ENCODE measurements at places on chromosomes 1 and 21.

DNA sequence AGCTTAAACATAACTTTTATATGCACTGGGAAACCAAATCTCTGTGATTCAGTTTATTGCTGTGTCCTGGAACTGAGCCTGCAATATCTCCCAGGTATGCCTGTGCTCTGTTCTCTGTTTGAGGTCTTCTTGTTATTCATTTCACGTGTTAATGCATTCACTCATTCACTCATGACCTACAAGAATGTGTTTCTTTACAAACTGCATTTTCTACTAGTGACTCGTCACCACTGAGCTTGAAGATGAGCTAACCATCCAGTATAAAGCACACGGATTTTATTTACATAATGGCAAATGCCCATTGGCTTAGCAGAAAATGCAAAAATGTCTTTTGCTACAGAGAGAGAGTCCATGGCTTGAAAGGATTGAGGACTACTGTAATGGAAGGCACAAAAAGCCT is 75.0 kb upstream of the DUSP10 start:
- DNase-seq: no peak

DNA sequence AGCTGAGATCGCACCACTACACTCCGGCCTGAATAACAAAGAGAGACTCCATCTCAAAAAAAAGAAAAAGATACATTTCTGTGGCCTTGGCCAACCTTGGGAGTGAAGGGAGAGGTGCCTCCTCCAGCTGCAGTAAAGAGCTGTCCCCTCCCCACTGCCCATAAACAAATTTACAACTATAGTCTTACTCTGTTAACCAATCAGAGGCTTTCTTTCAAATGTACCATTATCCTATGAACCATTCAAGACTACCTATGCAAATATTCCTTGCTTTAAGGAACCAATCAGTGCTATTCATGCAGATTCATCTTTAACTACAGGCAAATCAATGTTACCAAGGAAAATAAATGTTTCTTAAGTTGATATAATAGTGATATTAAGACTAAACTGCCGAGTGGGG is 1.0 kb downstream of the CELA2B start:
- no peak for DNase-seq

- no peak for DNase-seq
These were observed 16.0 kb downstream of the ELK4 start for GRCh38 chr1:205615789-205616188.

GRCh38 chr1:41101950-41102607 is 80.6 kb upstream of the SLFNL1 start:
- DNase-seq: no peak

DNA sequence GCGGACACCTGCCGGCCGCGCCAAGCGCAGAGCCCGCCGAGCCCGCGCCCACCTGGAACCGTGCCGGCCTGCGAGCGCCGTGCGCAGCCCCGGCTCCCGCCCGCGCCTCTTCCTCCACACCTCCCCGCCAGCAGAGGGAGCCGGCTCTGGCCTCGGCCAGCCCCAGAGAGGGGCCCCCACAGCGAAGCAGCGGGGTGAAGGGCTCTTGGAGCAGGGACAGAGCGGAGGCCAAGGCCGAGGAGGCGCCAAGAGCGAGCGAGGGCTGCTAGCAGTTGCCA is 50.1 kb upstream of the KRTAP19-8 start:
- DNase-seq: no peak

- DNase-seq: no peak
These were observed 10.0 kb downstream of the LRRC40 start for GRCh38 chr1:70195342-70195741.

- DNase-seq: no peak
These were observed 422.1 kb downstream of the PLPP3 start for GRCh38 chr1:56156971-56157876.

DNA sequence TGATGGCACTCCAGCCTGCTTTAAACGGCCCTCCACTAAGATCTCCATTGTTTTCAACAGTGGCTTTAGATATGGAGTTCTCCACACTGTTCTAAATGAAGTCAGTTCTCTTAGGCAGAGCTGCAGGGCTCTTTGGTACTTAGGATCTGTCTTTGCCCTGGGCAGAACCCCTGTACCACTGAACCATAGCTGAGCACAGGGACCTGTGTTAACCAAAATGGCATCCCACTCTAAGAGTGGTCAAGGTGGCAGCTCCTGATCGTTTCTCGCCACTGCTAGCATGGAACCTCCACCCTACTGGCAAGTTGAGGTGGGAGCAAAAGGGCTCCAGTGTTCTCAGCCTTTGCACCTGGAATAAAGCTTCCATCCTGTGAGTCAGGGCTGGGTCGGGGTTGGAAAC is 186.7 kb downstream of the TM2D1 start:
- no peak for DNase-seq

GRCh38 chr21:35084869-35085268 is 35.8 kb upstream of the RUNX1 start:
- DNase-seq: no peak

DNA sequence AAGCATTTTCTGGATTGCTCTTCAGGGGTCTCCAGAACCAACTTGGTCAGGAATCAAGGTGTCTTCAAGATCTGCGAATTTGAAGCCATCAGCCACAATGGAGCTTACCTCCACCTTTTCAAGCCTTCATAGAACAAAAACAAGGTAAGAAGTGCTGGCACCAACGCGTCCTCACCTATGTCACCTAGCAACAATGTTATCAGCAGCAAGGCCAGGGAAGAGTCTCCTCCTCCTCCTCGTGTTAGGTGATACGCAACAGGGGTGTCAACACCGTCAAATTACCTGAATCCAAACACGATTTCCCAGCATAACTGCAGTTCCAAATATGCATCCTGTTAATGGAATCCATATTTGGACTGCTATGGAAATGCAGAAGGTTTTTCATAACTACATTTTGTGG is 4.1 kb upstream of the TIAM1 start:
- DNase-seq: no peak

- DNase-seq: no peak
These were observed 10.7 kb upstream of the FCER1A start for GRCh38 chr1:159291424-159291823.

- no peak for DNase-seq
These were observed 930 bp downstream of the DHCR24 start for GRCh38 chr1:54885807-54886723.

GRCh38 chr1:33334081-33334552 is 13.2 kb upstream of the A3GALT2 start:
- no peak for DNase-seq

DNA sequence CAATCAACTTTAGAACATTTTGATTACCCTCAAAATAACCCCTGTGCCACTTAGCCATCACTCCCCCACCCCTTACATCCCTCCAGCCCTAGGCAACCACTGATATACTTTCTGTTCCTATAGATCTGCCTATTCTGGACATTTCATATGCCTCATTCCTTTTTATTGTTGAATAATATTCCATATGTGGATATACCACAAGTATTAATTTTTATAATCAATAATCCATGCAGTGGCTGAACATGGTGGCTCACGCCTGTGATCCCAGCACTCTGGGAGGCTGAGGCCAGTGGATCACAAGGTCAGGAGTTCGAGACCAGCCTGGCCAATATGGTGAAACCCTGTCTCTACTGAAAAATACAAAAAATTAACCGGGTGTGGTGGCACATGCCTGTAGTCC is 20.1 kb upstream of the MED18 start:
- DNase-seq: no peak

DNA sequence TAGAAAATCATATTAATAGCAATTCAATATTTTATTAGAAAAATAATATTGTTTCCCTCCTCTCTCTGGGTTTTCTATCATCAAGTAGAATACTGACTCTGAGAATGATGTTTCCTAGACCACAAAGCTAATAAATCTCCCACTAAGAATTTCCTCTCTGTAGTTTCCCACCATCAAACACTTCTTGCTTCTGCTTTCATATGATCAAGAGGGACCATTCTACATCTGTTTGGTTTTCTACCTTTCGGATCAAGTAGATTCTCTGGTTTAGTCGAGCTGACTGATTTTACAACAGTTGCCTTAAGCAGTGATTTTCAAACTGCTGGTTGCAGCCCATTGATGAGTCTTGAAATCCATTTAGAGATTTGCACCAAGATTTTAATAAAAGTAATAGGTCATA is 240.2 kb upstream of the PTBP2 start:
- no peak for DNase-seq

DNA sequence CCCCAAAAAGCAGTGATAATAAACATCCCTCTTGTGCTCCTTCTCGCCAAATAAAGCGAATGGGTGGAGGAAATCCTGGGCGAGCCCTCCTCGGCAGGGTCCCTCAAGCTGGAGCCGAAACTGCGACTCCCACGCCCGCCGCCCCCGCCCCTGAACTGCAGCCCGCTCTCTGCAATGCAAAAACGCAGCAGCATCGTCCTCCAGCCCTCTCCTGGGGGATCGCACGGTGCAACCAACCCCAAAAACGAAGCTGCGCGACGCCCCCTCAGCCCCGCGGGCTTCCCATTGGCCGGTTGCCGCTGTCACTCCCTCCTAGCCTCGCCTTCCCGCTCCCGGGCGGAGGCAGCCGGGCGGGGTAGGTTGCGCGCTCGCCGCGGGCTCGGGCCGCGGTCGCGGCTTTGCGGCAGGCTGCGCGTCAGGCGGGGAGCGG is at the start of gene TMCC2:
Gene TMCC2, plus strand, starts transcription at position 363 of the 430 bp plus-strand sequence. CDS start 619 bp downstream, outside the sequence.
- peak; percentile 67 for DNase-seq

GRCh38 chr1:179910934-179911333 is 28.8 kb downstream of the TOR1AIP1 start:
- DNase-seq: no peak

DNA sequence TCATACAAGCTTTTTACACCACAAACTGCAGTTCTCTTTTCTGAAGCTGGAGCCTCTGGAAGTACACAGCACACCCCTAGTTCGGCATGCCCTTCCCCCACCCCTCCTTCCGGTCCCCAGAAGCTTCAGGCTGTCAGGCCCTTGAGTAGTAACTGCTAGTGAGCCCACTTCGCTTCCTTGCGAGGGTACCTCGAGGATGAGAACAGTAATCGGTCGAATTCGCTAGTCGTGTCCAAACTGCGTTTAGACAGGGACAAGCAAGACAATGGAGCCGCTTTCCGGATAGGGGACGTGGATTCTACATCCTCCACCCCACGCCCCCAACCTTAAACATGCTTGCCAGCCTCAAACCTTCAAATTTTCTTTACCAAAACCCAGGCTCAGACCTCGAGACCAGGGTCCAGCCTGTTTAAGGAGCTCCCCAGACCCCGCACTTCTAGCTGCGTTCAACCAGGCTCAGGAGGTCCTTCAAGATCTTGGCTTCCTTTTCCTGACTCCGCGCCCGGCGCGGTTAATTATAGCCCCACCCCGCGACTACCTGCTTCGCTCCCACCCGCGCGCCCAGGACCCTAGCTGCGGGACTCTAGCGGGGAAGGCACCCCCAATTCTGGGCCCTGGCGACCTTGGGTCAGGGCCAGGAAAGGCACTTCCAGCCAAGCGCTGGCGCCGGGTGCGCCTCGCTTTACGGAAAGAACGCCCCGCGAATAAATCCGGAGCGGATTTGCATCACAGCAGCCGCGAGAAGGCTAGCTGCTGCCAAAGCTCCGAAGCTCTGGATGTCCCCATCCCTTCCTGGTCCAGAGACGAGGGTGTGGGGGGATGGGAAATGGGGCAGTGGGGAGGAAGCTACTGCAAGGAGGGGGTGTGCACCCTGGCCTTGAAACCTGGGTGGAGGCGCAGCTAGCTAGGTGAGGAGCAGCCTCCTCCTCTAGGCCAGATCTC is 8.1 kb upstream of the TSPAN1 start:
- DNase-seq: peak; percentile 14

- no peak for DNase-seq
These were observed 34.8 kb downstream of the CASZ1 start for GRCh38 chr1:10761503-10762152.

DNA sequence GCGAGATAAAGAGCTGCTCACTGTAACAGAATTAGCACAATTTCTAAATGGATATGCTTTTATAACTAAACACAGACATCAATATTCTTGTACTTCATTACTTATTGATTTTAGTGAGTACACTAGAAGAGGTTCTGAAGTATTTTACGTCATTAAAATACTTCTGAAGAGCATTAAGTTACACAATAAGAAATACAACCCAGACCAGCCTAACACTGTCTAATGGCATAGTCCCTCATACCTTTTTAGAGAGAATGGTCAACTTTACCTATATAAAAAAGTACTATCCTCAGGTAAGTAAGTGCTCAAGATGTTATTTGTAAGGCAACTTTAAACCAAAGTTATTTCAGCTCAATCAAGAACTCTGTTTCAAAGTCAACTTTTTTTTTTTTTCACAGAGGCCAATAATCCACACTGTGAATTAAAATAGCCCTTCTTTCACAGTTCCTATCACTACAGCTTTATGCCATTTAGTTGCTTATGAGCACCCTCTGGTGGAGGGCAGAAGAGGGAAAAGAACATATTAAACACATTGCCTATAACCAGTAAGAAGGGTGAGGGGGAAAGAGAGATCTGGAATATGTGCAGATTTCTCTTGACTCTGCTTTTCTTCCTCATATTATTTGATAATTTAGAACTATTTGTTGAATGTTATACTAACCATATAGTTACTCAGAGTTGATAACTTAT is 182.1 kb upstream of the DMRTA2 start:
- DNase-seq: no peak

- DNase-seq: no peak
These were observed 2.0 kb upstream of the ANKRD35 start for GRCh38 chr1:145887631-145888030.

DNA sequence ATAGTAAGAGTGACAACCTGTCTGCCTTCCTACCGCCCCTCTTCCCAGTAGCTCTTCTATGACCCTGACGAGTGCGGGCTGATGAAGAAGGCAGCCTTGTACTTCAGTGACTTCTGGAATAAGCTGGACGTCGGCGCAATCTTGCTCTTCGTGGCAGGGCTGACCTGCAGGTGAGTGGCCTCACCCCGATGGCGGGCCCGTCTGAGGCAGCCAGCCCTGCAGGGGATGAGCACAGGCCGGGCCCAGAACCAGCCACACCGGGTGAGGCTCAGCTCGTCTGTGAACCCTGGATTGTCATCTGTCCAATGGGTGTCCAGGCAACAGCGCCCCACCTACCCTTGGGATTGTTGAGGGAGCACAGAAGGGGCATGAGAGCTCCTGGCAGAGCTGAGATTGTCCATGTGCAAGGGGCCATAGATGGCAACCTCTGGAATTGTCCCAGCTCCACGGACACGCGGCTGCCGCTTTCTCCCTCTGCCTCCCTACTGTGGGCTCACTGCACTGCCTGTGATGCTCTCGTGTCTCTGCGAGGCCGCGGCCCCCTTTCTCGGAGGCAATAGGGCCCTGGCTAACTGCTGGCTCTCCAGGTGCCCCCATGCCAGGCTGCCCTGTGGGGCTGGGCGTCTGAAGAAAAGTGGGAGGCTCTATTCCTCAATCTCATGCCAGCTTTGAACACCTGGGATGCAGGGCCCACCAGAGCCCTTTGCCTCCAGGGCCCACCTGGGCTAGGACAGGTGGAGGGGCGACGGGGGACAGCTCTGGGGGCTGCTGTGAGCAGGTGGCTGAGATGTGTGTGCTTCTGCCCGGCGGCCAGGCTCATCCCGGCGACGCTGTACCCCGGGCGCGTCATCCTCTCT is 50.0 kb upstream of the LRRC3 start:
- DNase-seq: no peak
